ENCODE measurements at places on chromosomes 13 and 19.
A peak's percentile ranks its signal among the peaks of the same experiment; 100 is the strongest.

- DNase-seq = no peak
Measured at GRCh38 chr13:20221772-20222171, 10.3 kb downstream of the GJB6 start.

GRCh38 chr19:49107625-49108459, 6.3 kb upstream of the LIN7B start:
- DNase-seq = no peak

GRCh38 chr19:56400485-56400884, 3.6 kb upstream of the ZNF583 start:
- no peak for DNase-seq

- DNase-seq = no peak
Measured at GRCh38 chr19:37948362-37948761, 41.4 kb downstream of the SIPA1L3 start.

- DNase-seq = no peak
Measured at GRCh38 chr19:2059422-2060201, 8.6 kb upstream of the MKNK2 start.

DNA sequence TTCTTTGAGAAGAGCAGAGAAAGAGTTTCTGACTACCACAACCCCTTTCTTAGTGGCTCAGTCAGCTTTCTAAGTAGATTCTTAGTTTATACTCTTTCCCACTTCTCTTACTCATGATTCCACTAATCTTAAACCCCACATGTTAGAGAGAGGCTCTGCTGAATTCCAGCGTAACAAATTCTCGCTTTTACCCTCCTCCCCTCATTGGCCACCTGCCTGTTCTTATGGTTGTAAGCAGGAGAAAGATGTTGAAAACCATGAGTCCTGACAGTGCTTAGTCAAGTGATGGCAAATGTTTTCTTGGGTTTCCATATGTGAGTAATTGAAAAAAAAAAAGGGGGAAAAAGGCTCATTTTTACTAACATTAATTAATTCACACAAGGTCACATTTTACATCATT, 125.9 kb downstream of the ZDHHC20 start:
- DNase-seq = no peak

DNA sequence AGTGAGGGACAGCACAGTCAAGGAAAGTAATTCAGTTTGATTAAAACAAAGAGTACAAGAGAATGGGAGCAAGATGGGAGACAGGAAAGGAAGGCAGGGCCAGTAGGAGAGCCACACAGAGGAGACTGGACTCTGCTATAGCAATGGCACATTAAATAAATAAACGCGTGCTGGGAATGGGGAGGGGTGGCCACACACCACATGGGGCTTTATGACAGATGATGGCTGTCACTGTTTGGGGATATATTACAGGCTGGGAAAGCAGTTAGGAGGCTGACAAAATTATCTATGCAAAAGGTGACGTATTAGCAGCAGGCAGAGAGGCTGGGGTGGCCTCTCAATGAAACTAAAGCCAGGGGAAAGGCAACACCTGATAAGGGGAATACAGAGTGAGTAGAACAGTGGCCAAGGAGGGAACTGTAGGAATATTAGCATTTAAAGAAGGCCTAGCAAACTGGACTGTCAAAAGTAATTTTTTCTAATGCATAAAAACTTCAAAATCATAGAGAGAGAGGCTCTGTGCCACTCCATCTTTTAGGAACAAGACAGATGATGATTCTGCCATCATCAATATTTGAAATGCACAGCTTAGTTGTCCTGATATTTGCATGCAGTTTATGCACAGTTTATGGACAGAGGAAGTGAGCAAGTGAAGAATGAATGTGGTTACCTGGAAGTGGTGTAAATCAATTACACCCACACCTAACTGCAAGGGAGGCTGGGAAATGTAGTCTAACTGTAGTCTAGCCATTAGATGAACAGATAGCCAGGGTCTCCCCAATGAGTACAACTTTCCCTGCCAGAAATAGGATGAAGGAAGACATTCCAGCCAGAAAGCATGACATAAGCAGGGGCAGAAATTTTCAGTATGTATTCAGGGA, 346.5 kb downstream of the FOXO1 start:
- no peak for DNase-seq

DNA sequence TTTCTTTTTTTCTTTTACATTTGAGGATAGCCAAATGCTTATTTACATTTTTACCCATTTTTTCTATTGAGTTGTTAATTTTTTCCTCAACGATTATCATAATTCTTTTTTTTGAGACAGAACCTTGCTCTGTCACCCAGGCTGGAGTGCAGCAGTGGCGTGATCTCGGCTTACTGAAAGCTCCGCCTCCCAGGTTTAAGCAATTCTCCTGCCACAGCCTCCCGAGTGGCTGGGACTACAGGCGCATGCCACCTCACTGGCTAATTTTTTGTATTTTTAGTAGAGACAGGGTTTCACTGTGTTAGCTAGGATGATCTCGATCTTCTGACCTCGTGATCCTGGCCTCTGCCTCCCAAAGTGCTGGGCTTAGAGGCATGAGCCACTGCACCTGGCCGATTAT, 208.7 kb downstream of the LIG4 start:
- DNase-seq = no peak

DNA sequence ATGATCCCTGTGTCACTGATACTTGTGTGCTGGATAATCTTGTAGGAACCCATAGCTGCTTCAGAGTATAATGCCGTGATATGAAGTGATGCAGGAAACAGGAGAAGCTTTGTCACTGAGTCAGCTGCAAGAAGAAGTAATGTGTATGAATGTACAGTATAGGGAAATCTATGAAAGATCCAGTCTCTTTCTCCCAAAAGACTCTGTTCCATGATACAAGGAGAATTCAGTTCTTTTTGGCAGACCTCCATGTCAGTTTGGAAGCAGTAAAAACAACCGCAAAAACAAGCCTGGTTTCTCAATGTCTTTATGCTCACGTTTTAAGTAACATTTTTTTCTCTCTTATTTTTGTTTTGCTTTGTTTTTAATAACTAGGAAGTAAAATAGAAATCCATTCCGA, 33.9 kb downstream of the PCDH17 start:
- no peak for DNase-seq

- no peak for DNase-seq
Measured at GRCh38 chr19:55325172-55325571, at the start of gene TMEM150B. Gene TMEM150B (minus strand): TSS chr19:55325341. CDS start chr19:55321036, 4,305 bp downstream.

DNA sequence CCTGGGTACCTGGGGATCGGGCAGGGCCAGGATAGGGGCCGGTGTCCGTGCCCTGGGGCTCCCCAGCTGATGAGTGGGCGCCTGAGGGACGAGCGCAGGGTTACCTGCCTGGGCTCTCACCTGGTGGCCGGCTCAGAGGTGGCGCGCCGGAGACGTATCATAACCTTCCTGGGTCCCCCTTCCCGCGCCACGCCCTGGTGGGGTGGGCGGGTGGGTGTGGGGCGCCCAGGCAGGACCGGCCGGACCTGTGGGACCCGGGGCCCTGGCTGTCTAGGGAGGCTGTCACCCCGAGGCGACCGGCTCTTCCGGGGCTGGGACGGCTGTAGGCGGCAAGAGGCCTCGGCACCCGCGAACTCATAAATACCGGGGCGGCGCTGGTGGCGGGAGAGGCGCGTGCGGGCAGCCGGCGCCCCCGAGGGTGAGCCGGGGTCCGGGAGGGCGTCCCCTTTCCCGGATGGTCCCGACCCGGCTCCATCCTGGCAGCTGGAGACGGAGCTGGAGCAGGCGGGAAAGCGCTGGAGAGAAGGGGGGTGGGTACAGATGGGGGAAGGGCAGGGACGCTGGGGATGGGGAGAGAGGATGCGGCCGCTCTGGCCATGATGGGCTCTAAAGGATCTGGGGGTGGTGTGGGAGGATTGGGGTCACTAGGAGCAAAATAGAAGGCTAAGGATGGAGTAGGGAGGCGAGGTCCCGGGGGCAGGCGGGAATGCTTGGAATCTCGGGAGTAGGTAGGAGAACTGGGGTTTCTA, at the start of gene ACP7:
ACP7 (plus strand) TSS at position 386 of the 749 bp plus-strand sequence. CDS start 902 bp downstream, outside the sequence.
- peak; percentile 10 for DNase-seq

GRCh38 chr19:17323300-17323963, 11.2 kb downstream of the ANO8 start:
- DNase-seq = no peak

GRCh38 chr13:40153516-40153915, 498.1 kb downstream of the COG6 start:
- no peak for DNase-seq

DNA sequence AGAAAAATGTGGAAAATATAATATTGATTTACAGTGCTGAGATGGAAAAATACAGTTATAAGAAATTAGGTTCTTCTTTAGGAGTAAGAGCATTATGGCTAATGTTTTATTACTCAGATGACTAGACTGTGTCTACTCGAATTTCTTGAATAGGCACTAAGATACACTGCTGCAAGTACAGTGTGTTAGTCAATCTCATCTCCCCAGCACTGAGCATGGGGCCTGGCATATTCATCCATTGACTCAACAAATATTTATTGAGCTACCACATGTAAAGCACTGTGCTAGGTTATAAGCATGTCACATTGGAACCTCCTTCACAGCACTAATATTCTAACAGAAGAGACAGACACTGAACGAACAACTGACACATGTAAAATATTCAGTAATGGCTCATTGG, 242.5 kb upstream of the GPC6 start:
- no peak for DNase-seq

DNA sequence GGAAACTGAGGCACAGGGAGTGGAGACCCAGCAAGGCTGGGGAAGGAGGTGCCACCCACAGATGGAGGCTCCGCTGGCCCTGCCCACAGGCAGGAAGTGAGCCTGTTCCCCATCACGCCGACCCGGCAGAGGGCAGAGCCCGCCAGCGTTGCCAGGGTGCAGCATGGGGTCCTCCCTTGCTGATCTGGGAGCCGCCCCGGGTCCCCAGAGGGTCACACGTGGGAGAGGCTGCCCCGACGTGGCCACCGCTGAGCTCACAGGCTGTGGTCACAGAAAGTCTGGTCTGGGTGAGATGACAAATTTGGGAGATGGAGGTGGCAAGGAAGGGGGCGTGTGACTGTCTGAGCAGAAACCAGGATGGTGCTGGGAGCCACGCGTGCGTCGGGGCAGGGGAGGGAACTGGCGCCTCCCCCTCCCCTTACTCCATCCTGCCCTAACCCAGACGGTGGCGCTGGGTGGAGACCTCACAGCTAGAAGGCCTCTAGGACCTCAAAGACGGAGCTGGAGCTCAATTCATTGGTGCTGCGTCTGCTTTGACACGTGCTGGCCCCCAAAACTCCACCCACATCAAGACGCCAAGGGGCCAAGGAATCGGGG, 7.7 kb downstream of the MEX3D start:
- DNase-seq = no peak

- DNase-seq = no peak
Measured at GRCh38 chr13:31011901-31012654, 79.6 kb downstream of the TEX26 start.

- DNase-seq = no peak
Measured at GRCh38 chr19:44636439-44637389, 7.0 kb upstream of the PVR start.

DNA sequence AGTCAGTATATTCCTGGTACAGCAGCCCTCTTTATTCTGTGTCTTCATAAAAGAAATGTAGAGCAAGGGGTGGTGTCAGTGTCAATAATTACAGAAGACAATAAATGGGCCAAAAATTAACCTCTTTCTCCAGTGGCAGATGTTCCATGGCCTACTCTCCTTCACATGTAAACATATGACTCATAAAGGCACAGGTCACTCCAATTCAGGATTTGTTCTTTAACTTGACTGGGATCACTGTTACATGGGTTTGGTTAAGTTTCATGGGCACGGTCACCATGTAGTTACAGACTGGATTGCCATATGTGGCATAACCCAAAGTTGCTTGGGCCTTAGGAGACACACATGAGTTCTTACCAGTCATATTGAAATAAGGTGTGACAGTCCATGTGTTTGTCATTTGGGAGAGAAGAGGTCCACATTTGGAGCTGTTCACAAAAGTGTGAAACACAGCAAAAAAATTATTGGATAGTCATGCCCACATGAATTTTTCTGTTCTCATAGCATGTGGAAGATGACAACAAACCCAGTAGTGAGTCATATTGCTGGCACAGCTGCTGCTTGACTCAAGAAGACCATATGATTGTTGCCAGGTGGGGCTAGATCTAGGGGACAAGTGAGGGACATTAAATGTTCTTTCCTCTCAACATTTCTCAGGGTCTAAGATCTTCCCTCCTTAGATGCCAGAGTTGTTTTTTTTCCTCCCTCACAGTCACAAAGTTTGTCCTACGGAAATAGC, 68.1 kb upstream of the HTR2A start:
- no peak for DNase-seq

DNA sequence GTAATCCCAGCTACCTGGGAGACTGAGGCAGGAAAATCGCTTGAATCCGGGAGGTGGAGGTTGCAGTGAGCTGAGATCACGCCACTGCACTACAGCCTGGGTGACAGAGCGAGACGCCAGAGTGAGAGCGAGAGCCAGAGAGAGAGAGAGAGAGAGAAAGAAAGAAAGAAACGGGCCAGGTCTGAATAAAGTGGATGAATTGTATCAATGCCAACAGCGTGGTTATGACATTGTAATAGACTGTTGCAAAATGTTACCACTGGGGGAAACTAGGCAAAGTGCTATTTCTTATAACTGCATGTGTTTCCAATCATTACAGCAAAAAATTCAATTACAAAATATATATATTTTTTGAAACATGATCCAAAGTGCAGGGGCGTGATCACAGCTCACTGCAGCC, 11.8 kb upstream of the BTBD2 start:
- DNase-seq = no peak

GRCh38 chr13:28954810-28955209, 134.7 kb downstream of the MTUS2 start:
- DNase-seq = no peak

DNA sequence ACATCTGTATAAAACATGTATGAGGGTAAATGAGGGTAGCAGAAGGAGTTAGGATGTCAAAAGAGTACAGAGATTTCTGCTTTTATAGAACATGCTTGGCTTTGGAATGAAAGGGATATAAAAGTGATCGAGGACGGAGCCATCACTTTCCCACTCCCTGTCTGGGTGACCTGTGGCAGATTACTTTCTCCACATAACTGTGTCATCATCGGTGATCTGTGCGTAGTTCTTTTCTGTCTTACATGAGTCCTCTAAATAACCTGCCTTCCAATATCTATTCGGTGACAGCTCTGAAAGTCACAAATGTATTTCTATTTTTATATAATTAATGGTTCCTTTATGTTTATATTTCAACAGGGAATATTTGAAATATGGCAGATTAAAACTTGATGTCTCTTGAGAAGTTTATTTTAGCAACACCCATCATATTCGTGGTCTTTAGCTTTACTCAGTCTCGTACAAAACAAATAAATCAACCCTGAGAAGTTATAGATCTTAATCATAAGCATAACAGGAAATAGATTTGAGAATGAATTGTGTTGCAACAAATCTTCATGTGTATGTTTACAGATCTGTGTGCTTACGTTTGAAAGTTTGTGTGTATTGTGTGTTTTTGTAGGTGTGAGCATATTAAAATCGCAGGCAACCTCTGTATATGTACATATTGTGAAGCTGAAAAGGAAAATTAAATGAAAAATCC, 1094.3 kb downstream of the EFNB2 start:
- DNase-seq = no peak

DNA sequence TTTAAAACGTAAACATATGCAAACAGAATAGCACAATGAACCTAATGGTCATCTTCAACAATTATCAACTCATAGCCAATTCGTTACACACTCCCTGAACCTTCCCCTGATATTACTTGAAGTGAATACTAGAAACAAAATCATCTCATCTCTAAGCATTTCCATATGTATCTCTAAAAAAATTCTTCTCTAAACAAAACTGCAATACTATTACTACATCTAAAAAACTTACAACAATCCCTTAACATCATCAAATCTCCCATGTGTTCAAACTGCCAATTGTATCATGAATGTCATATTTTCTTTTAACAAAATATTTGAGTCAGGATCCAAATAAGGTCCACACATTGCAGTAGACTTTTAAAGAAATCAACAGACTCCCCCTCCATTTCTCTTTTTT, 61.4 kb downstream of the FRY start:
- DNase-seq = no peak
